ENCODE measurements at places on chromosomes 11 and 22.

- no peak for DNase-seq
These were observed 208.8 kb downstream of the TBC1D22A start for GRCh38 chr22:46971099-46971763.

GRCh38 chr11:33949252-33949913 lies 57.5 kb upstream of the LMO2 start:
- DNase-seq = no peak

GRCh38 chr22:37442135-37442534 lies 14.9 kb upstream of the ELFN2 start:
- no peak for DNase-seq

DNA sequence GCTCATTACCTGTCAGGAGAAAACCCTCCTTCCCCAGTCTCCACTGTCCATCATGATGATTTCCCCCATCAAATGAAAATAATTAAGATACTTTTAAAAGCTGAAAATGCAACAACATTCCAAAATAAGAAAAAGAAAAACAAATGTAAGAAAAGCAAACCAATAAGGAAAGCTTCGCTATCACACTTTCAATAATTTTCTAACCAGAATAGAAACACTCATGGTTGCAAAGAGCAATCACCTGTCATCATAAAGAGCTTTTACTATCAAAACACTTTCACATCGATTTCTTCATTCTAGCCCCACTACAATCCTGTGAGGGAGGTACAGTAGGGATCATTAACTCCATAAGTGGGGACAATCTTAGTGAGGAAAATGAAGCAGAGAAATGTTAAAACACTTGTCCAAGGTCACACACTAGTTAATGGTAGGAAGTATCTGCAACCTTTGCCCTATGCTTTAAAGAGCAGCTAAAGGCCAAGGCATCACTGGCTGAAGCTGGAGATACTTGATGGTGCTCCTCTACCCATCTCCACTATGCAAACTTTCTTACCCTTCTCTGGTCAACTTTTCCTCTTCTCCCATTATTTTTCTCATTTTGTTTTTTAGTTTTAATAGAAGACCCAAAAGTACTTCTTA lies 2.6 kb downstream of the RBM4B start:
- no peak for DNase-seq

GRCh38 chr11:111849631-111850030 lies 21.8 kb downstream of the ALG9 start:
- no peak for DNase-seq

GRCh38 chr11:42237701-42238235 lies 778.3 kb upstream of the LRRC4C start:
- no peak for DNase-seq

- no peak for DNase-seq
These were observed 30.4 kb downstream of the PAAF1 start for GRCh38 chr11:73907191-73907590.

DNA sequence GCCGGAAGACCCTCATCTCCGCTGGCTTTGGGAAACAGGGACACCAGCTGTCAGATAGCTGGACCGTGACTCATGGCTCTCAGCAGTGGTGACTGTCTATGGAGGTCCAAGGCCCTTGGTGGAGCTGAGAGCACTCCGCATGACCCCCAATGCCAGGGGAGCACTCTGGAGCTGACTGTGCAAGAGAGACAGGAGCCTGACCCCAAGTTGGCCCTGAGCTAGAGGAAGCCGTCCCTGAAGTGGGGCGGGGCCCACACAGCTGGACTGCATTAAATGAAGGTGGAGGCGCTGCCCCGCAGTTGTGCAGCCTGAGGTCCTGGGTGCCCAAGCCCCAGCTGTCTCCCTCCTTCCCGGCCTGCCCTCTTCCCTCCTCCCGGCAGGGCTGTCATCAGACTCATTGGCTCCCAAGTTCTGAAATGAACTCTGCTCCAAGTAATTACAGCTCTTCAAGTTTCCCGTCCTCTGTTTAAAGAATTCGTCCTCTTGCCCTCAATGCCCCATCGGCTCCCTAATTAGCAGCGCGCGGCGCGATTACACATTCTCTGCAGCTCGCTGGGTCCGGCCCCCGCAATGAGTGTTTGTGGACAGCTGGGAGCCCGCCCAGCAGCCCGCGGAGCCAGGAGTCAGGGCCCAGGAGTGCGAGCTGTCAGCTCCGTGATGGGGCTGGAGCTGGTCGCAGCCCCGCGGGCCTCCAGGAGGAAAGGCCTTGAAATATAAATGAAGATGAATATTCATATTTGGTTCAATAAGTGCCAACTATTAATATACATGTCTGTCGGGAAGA lies 93.2 kb upstream of the LMO1 start:
- no peak for DNase-seq

DNA sequence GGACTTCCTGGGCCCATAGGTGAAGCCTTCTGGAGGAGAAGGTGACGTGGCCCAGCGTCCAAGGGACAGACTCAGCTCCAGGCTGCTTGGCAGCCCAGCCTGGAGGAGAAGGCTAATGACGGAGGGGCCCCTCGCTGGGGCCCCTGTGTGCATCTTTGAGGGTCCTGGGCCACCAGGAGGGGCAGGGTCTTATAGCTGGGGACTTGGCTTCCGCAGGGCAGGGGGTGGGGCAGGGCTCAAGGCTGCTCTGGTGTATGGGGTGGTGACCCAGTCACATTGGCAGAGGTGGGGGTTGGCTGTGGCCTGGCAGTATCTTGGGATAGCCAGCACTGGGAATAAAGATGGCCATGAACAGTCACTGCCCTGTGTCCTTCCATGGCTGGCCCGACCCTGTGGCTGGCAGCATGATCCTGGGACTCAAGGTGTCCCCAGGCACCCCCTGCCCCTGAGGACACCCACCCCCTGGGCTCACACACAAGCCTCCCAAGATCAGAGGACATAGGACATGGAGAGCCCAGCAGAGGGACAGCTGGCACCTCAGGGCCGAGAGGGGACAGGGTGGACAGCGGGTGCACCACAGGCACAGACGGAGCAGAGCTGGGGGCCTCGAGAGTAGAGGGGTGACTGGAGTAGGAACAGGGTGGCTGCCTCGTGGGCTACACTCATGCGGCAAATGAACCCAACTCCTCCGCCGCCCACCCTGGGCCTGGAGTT lies 10.1 kb downstream of the SIGIRR start:
- DNase-seq = no peak

GRCh38 chr11:5225480-5225871 lies 1.4 kb downstream of the HBB start:
- no peak for DNase-seq

DNA sequence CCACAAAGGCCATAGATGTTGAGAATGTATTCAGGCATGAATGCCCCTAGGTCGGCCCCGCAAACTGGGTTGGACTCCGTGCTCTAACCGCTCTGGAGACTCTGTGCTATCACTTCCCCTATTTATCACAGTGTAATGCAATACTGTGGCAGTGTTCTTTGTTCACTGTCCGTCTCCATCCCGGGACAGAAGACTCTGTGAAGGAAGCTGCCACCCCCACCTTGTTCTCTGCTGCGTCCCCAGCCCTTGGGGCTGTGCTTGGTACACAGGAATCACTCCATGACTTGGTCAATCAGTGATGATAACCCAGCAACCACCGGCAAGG lies 57.6 kb downstream of the TSPAN18 start:
- DNase-seq = no peak

DNA sequence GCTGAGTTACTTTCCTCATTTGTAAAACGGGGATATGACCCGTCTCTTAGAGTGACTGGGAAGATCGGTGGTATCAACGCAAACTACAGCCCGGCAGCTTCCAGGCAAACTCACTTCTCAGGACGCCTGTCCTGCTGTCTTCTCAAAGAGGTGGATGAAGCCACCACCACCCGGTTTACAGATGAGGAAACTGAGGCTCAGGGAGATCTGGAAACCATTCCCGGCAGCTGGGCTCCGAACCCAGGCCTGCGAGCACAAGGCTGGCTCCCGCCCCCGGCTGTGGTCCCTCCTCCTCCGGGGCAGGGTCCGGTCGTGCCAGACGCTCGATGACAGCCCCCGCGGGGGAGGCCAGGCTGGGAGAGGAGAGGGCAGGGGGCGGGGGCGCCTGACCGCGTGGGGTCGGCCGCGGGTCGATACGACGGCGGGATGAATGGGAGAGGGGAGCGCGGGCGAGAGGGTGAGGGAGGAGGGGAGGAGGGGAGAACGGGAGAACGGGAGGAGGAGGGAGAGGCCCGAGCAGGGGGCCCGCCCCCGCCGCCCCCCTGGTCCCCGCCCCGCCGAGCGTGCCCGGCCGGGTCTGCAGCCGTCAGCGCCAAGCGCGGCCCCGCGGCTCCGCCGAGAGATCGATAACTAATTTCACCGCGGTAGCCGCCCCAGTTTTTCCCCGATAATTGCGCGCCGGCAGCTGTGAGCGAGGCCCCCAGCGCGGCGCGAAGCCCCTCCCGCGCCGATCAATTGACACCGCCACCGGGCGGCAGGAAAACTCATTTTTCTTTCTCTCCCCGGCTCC lies 14.0 kb downstream of the IGLL1 start:
- no peak for DNase-seq

DNA sequence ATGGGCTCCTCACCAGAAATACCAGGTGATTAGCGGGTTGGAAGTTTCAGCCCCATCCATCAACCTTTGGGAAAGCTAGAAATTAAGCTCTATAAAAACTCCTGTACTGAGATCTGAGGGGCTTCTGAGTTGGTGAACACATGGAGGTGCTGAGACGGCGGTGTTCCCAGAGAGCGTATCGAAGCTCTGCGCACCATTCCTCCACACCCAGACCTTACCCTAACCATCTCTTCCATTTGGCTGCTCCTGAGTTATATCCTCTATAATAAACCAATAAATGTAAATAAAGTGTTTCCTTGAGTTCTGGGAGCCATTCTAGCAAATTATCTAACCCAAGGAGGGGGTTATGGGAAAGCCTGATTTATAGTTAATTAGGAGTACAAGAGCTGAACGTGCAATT lies 41.4 kb downstream of the TMEM123 start:
- no peak for DNase-seq

DNA sequence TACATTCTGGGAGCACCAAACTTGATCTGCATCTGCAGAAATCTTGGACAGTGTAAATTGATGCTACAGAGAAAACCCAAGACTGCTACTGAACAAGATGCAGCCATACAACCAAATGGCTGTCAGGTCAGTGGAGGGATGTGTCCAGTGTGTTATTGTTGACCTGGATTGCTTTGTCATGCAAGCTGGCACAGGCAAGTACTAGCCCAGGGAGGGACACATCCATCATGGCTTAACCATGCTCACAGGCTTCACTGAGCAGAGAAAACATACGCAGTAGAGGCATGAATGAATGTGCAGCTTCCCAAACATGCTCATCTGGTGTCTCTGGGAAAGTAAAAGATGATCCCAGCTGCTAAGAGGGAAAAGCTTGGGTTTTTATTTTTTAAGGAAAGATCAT lies 93.6 kb downstream of the MTNR1B start:
- no peak for DNase-seq

GRCh38 chr22:48098243-48098920 lies 1335.9 kb downstream of the TBC1D22A start:
- no peak for DNase-seq

- no peak for DNase-seq
These were observed 38.7 kb downstream of the IGSF9B start for GRCh38 chr11:133917921-133918607.

- DNase-seq = no peak
These were observed 12.2 kb downstream of the MRGPRF start for GRCh38 chr11:69000831-69001242.

DNA sequence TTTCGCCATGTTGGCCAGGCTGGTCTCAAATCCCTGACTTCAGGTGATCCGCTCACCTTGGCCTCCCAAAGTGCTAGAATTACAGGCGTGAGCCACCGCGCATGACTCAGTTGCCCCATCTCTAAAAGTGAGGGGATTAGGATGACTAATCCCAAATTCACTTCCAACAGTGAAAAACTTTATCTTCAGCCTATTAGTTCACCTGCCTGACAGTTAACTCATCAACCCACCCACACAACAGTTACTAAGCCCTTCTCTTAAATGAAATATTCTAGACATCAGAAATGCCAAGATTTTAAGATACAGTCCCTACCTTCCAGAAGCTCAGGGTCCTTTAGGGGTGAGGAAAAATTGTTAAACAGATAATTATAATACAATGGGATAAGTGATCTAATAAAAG lies 2.0 kb upstream of the ANKRD42 start:
- DNase-seq = no peak

DNA sequence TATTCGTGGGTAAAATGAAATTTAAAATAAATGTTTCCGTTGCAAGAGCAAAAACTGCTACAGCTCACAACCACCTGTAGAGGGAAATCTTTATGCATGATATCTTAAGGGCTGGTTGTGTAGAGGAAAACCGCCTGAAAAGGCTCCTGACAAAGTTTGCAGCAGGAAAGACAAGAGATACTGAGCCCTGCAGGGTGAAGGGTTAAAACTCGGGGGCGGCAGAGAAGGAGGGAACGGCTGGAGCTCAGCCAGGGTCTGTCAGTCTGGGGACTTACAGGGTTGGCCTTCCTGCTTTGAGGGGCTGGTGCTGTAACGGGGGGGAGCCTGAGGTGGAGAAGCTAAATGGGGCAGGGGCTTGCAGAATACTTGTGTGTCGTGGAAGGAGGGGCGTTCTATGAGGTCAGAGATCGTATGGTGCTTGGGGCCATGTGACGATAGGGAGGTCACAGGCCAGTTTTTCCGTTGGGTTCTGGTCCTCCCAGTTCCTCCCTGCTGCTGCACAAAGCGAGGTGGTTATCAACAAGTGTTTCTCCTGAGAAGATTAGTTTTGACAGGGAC lies 122.9 kb upstream of the HSD17B12 start:
- DNase-seq = no peak

GRCh38 chr11:116065986-116066385 lies 561.8 kb upstream of the CADM1 start:
- no peak for DNase-seq

GRCh38 chr11:92477686-92478085 lies 253.1 kb downstream of the FAT3 start:
- DNase-seq = no peak

DNA sequence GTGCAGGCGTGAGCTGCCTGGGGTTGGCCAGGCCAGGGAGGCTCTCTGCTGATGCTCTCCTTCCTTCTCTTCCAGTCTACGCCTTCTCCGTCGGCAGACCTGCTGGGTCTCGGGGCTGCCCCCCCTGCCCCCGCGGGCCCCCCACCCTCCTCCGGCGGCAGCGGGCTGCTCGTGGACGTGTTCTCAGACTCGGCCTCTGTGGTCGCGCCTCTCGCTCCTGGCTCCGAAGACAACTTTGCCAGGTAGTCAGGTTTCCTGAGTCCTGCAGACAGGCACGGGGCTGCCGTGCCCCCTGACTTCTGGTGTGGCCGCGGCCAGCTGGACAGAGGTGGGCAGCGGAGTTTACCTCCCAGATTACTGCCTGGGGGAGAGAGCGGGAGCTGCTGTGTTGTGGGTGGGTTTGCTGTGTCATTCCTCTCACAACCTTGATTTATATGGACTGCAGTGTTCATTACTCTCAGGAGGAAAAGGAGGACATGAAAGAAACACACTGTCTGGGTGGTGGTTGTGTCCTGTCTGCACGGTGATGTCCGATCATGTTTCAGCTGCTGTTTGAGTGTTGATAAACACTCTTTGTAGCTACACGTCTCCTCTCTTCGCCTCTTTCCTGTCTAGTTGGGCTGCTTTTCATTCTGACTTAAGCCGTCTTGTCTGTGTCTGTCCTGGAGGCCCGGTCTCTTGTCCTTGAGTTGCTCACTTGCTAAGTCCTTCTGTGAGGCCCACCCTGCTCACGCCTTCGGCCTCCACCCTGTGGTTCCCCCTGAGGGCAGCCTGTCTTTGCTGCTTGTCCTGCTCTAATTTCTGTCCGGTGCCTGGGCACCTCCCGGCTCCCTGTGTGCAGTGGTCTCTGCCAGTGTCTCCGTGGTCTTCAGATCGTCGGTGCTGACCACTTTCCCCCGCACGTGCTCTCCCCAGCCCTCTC lies 35.9 kb downstream of the MUC6 start:
- DNase-seq = no peak

Data from effector CD8-positive, alpha-beta T cell (primary cell).